ENCODE measurements at places on chromosomes 3 and 15.

- no peak for DNase-seq
Observed at GRCh38 chr15:62208367-62208766, 43.3 kb upstream of the C2CD4B start.

GRCh38 chr15:33392453-33392852, 81.7 kb downstream of the RYR3 start:
- no peak for DNase-seq

DNA sequence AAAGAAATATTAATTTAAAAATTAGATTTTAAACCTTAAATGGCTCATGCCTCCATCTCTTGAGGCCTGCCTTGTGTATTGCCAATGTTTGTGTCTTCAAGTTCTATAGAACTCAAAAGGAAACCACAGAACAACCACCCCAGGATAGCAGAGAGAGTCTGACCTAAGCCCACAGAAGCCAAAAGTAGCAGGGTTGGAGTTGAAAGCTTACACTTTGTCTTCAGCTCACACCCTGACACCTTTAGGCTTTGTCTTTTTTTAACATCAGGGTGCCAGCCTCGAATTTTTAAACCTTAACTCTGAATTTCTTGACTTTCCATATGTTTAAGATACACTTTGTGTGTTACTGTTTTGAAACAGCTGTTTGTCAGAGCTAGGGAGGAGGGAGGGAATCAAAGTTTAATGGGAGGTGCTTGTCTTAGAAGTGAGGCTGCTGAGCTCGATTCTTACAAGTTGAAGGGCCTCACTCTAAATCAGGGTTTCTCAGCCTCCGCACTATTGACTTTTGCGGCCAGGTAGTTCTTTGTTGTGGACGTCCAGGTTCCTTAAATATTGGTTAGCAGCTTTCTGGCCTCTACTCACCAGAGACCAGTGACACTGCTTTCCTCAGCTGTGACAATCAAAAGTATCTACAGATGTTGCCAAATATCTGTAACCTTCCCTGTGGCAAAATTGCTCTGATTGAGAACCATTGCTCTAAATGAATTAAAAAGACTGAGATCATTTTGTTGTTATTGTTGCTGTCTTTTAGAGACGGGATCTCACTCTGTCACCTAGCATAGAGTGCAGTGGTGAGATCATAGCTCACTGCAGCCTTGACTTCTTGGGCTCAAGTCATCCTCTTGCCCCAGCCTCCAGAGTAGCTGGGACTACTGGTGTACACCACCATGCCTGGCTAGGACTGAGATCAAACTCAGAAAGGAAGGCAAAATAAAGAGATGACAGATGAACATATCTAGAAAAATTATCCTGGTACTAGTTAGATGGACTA, 139.2 kb upstream of the EOMES start:
- no peak for DNase-seq

- DNase-seq, result no peak
Observed at GRCh38 chr3:169660709-169661360, 2.7 kb downstream of the MECOM start.

GRCh38 chr3:190644766-190645165, 130.9 kb downstream of the IL1RAP start:
- no peak for DNase-seq
